Muscle of back (tissue), 13 donors: ENCODE measurements at places on chromosomes 6 and 20. TPM values are rescaled to one million over a fixed set of nuclear protein-coding genes. Genes with fewer than 3 reads are reported as not detected.

IPCEF1 gene
- 3.9 TPM for polyA plus RNA-seq

SYNGAP1 gene
- polyA plus RNA-seq = 16.6 TPM

TCF21 gene
- polyA plus RNA-seq = 0.08 TPM

OR2J3 gene
- not detected for polyA plus RNA-seq

- DNase-seq = no peak
Measured at GRCh38 chr6:90676516-90677300, 89.8 kb upstream of the MAP3K7 start.

DNA sequence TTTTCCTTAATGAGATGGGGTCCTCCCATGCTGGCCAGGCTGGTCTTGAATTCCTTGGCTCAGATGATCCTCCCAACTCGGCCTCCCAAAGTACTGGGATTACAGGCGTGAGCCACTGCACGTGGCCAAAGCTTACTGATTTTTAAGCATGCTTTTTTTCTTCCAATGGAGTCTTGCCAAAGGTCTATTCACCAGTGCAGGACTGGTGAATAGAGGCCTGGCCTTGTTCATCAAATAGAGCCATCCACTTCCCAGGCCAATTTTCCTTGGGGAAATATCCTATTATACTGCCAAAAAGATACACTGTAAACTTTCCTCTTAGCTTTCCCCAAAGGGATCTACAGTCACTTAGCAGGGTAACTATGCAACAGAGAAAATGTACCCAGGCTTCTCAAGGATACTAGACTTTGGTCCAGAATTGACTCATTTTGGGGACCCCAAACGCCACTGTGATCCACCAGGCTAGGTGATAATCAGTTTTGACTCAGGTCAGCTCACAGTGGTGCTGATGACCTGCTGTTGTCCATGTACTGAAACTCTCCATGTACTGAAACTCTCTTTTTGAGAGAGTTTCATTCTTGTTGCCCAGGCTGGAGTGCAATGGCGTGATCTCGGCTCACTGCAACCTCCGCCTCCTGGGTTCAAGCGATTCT lies 91.8 kb downstream of the REPS1 start:
- no peak for DNase-seq

DNA sequence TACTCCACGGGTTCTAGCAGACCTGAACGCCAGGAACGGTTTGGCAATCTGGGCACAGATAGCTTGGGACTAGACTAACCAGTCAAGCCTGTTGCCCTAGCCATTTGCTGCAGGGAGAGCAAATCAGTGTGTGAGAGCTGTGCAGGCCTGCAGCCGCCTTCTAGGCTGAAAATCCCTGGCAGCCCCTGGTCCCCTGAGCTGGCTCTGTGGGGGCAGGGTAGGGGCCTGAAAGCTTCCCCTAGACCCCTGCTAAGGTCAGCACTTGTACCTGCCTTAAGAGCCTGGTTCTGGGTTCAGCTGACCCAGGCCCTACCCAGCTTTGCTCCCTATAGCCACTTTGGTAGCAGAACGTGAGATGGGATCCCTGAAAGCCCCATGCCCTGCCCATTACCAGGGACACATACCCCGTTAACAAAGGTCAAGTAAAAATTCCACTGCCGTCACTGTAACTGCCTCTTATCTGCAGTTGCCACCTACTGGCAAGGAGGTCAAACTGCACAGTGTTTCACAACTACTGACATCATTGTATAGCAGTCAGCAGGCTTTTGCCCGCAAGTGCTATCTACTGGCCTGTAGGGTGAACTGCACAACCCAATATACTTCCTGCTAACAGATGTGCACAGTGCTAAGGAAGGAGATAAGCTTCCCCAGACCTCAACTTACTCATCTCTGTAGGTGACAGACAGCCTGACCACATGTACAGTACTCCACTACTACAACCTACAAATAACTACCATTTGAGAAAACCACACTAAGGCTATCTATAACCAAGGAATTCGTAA lies 95.1 kb upstream of the OLIG3 start:
- no peak for DNase-seq

DNA sequence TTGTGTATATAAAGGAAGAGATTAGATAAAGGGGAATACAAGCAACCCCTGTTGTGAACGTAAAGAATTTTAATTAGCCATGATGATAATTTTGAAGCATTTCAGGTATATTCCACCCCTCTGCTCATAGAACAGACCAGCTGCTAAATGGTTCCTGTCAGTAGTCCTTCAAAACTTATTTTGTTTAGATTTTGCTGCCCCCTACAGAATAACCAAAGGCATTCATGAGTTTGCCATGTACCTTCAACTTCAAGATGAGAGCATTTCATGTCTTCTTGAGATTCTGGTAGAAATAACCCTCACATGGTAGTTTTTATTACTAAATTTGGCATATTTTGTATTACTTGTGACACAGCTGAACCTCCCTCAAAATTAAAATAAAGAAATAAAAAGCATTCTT lies 1586.7 kb downstream of the HACE1 start:
- peak; percentile 1 for DNase-seq

GRCh38 chr6:144741659-144742058 lies 456.5 kb downstream of the UTRN start:
- no peak for DNase-seq

DNA sequence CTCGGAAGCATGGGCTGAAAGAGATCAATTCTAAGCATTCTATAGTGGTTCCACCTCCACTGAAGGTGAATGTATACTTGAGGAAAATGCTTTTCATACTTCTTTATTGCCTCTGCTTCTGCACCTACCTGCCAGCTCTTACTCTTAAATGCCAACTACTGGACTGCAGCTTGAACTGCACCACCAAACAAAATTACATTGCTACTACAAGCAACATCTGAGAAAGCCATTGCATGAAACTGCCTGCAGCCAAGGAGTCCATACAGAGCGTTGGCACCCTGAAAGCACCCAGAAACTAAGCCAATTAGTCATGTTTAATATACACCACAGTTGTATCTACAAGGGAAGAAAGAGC lies 440.9 kb downstream of the BTBD3 start:
- no peak for DNase-seq

GRCh38 chr6:157558487-157559200 lies 177.7 kb downstream of the ZDHHC14 start:
- no peak for DNase-seq

GRCh38 chr20:53829724-53830521 lies 236.3 kb upstream of the ZNF217 start:
- DNase-seq = no peak

- peak; percentile 37 for DNase-seq
Measured at GRCh38 chr6:52304983-52305390, 20.4 kb upstream of the MCM3 start.

DNA sequence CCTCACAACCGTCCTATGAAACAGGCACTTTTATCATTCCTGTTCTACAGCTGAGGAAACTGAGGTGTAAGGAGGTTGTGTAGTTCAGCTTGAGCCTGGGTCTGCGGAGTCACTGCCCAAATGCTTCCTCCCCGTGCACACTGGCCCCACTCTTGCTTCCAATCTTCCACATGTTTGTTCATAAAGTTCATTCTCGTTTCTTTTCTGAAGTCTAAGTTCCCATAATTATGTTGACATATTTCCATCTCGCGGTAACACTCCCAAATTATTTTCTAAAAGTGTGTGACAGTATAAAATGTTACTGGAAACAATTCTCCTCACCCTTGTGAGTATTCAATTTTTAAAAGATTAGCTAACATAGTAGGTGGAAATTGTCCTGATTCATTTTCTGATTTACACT lies 106.9 kb downstream of the SLC22A3 start:
- DNase-seq = no peak

DNA sequence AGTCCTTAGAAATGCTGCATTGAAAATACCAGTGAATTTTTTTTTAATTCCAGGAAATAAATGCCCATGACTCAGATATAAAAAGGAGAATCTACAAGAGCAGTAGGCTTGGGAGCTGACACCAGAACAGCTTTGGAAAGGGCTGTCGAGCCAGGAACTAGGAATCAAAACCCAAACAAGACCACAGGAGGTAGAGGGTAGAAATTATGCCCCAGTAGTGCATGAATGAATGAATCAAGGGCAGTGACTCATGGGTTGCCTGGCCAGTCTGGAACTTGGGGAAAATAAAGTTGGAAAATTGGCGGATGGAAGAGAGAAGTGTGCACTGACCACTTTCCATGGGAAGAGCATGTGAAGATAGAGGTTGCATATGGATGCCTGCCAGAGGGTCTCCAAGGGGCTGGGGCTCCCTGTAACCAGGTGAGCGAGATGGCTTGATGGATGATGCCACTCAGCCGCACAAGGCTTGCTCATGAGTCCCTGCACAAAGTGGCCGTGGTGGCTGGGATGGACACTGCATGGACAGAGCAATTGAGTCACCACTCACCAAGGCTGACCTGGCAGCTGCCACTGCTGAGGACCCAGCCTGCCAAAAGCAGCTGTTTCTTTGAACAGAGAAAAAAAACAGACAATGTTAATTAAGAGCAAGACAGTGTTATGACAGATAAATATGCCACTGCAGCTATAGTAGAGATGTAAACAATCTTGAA lies 15.2 kb upstream of the MCCD1 start:
- no peak for DNase-seq

DNA sequence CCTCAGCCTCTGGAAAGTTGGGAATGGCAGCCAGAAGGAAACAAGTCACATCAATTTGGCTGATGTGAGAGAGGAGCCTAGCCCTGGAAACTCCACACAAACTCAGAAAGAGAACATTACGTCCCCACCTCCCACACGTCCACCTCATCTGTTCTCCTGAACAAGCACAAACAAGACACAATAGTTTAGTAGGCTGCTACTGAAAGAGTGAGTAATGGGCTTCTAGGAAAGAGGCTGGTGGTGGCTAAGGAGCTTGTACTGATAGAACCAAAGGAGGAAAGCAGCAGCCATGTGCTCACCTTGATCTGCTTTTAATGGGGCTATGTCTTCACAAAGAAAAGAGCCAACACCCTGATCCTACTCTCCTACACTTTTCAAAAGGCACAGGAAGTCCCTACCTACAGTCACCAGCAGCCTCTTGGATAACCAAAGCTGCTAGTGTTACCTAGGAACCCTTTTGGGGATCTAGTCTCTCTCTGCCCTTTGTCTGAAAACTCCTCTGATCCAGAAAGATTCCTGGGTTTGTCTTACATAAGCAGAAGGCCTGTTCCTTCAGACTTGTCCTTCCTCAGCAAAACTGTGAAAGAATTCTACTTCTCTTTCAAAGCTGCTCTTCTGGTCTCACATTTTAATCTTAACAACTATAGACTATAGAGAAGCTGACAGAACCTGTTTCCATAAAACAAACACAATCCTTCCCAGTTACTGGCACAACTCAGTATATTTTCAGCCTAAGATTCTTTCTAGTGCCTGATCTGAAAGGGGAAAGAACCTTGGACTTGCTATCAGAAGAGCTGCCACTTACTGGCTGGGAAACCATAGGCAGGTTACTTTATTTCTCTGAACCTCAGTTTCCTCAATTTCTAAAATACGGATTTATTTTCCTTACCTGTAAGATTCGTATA lies 3.1 kb downstream of the PLAGL2 start:
- DNase-seq = no peak

GRCh38 chr20:45935416-45936046 lies 1.0 kb downstream of the PCIF1 start:
- DNase-seq = no peak

- peak; percentile 85 for DNase-seq
Measured at GRCh38 chr20:63979557-63980316, at the start of gene SAMD10. SAMD10 (minus strand) TSS chr20:63979642; CDS start chr20:63979467, 175 bp downstream.

- DNase-seq = no peak
Measured at GRCh38 chr6:12893036-12893435, 176.5 kb downstream of the PHACTR1 start.

- no peak for DNase-seq
Measured at GRCh38 chr6:31383149-31383548, 20.2 kb upstream of the MICA start.

DNA sequence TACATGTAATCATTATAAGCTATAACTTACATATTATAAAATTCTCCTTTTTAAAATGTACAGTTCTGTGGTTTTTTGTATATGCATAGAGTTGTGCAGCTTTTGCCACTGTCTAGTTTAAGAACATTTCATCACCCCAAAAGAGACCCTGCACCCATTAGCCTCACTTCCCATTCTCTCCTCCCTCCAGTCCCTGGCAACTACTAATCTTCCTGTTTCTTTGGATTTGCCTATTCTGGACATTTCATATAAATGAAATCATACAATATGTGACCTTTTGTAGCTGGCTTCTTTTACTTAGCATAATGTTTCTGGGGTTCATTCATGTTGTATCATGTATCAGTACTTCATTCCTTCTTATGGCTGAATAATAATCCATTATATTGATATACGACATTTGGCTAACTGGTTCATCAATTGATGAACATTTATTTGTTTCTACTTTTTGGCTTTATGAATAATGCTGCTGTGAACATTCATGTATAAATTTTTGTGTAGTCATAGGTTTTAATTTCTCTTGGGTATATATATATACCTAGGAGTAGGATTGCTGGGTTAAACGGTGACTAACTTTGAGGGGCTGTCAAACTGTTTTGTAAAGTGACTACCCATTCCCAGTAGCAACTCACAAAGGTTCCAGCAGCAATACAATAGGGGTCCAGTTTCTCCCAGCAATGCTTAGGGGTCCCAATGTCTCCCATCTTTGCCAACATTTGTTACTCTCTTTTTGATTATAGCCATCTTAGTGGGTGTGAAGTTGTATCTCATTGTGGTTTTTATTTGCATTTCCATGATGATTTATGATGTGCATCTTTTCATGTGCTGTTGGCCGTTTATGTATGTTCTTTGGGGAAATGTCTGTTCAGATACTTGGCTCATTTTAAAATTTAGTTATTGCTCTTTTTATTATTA lies 10.7 kb downstream of the PTPRA start:
- no peak for DNase-seq

DNA sequence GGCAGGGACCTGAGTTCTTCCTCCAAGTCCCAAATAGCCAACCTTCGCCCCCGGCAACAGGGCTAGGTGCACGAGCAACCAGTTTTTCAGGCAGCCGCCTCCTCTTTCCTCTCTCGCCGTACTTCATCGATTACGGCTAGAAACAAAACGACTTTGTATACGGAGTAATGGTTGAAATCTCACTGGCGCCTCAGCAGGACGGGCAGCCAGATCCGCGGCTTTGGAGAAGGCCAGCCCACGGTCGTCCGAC lies 333 bp upstream of the SMIM13 start:
- no peak for DNase-seq

GRCh38 chr20:57133926-57134650 lies 132.4 kb downstream of the BMP7 start:
- DNase-seq = no peak

GRCh38 chr20:9160757-9161156 lies 91.9 kb downstream of the PLCB4 start:
- DNase-seq = peak; percentile 36

- no peak for DNase-seq
Measured at GRCh38 chr6:143747347-143747842, 69.6 kb downstream of the PHACTR2 start.
